Stimulated activated CD8-positive, alpha-beta memory T cell treated with anti-CD3 and anti-CD28 coated beads, Interleukin-4, amount 100 ng/mL, for 1 hour (primary cell): ENCODE measurements at places on chromosomes 4 and X.

- DNase-seq = no peak
Measured at GRCh38 chr4:189035654-189036053, 896.4 kb downstream of the TRIML1 start.

GRCh38 chrX:137278825-137279224 is 245.0 kb upstream of the GPR101 start:
- no peak for DNase-seq

DNA sequence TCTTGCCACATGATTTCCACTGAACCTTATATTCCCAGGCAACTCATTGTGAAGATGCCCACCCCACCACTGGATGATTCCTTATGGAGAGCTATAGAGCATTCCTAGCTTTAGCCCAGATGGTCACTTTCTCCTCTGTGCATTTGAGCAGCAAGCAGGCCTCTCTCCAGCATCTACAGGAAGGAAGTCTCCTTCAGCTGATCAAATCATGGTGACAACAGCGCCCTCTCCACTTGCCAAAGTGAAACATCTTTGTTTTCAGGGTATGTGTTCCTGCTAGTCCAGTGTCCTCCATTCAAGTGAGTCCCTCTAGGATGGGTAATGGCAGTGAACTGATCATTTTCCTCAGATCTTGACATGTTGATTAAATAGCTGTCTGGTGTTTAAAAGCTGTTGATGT is 10.9 kb upstream of the SYTL5 start:
- no peak for DNase-seq

- no peak for DNase-seq
Measured at GRCh38 chr4:42277291-42277690, 120.0 kb upstream of the SHISA3 start.

GRCh38 chr4:15756361-15756861 is 21.7 kb upstream of the CD38 start:
- no peak for DNase-seq

DNA sequence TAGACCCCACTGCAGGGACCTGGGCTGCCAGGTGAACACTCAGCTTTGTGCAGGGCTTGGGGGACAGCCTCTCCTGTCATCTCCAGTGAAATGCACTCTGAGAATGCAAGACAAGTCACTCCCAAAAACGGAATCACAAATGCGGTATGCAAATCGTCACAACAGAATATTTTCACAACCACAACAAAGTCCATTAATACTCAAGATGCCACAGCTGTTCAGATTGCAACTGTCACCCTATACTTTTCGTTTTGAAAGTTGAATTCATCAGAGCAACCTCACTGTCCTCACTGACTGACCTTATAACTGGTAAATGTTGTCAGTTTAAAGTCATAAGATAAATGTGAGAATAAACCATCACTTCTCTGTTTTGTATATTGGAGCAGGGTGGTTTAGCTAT is 16.6 kb downstream of the JAKMIP1 start:
- DNase-seq = no peak

DNA sequence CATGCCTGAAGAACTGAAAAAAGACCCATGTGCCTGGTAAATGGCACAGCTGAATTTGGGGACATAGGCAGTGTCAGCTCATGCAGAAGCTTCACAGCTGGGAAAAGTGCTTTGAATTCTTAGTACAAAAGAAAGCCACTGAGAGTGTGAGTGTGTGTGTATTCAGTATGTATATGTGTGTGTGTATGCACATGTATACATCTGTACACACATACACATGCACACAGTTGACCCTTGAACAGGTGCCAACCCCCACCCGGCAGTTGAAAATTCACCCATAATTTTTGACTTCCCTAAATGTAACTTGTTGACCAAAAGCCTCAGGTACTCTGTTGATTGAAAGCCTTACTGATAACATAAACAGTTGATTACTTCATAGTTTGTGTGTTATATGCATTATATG is 49.5 kb upstream of the ENPP6 start:
- DNase-seq = no peak

- no peak for DNase-seq
Measured at GRCh38 chr4:34422472-34423175, 1821.7 kb downstream of the ARAP2 start.

DNA sequence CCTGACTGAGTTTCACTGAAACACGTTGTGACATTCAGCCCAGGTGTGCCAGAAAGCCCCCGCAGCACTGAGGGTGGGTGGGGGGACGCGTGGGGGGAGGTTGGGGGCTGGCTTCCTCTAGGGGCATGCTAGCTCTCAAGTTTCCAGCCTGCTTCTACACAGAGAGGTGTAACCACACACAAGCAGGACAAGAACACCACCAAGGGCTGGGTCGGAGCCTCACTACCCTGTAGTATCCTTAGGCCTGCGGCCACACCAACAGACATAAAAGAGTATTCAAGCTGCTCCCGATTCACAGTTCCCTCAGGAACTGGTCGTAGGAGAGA is 1.8 kb downstream of the USP46 start:
- DNase-seq = no peak

DNA sequence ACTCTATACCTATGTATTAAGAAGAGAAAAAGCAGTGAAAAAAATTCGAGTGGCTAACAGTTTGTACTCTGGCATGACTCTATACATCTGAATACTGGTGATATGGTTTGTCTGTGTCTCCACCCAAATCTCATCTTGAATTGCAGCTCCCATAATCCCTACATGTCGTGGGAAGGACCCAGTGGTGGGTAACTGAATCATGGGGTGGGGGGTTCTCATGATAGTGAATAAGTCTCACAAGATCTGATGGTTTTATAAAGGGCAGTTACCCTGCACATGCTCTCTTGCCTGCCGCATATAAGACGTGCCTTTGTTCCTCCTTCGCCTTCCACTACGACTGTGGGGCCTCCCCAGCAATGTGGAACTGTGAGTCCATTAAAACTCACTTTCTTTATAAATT is 70.4 kb downstream of the LRBA start:
- no peak for DNase-seq

DNA sequence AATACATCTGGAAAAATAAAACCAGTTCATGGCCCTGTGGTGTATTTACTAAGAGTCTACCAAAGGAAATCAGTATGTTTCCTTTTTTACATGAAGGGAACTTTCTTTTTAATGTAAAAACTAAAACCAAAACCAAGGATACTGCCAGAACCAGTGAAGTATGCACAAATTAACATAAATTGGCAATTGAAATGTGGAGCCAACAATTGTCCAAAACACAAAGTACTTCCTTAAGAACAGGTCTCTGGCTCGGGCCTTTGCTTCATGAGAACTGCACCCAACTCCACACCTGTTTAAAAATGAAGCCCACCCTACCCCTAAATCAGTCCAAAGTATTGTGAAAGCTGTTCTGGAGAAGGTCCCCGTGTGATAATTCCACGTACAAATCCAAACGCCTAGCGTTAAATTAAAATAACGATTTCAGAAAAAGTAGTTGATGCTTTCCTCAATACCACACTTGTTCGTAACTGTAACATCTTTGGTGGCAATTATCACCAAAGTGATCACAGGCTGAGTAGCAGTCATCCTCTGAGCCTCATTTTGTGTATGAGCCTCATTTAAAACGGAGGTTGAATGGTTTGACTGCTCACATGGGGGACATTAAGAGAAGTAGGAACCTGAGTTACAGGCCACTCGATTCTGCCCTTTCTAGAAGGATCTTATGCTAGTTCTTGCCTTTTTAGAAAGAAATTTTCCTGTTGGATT is 93.0 kb downstream of the GEMIN8 start:
- DNase-seq = no peak

- no peak for DNase-seq
Measured at GRCh38 chrX:132463411-132463810, 25.4 kb downstream of the MBNL3 start.

DNA sequence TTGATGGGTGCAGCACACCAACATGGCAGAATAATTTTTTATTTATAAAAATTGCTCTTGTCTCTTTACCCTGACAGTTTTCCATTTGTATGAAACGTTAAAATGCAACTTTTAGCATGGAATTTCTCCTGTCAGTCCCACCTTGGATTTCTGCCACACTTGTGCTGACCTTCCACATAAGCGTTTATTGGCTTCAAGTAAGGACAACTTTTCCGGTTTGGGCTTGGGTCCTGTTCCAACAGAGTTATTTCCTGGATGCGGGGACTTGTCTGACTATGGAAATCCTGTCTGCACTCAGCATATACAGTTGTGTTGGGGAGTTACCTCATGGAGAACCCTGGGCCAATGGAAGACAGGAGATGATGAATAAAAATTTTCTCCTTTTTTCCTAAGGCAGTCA is 294.7 kb downstream of the NAF1 start:
- no peak for DNase-seq

DNA sequence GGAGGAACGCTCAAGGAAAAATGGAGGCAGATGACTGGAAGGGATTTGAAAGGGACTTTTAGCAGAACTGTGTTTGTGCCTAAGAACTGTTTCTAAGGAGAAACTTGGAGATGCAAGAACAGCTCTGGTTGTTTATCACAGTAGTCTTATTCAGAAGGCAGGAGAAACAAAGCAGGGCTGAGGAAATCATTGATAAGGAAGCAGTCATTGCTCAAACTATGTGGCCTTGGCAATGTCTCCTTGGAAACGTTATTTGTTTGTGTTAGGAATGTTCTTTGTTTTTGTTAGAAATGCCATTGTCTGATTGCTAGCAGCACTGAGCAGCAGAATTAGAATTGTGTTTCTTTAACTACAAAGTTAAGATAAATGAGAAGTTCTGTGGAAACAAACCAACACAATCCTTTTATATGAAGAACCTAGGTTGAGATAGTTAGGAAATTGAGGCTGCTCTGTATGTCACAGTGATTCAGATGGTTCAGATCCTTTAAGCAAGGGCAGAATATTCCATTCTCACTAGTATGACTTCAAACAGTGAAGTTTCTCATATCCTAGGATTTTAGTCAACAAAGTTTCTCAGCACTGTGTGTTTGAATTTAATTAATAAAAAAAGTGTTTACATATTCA is 1191.3 kb upstream of the IGFBP7 start:
- DNase-seq = no peak

GRCh38 chr4:142181021-142181420 is 544.6 kb downstream of the IL15 start:
- DNase-seq = no peak

GRCh38 chrX:40872351-40872750 is 137.0 kb upstream of the MED14 start:
- DNase-seq = no peak

- no peak for DNase-seq
Measured at GRCh38 chr4:183588169-183588675, 70.8 kb downstream of the RWDD4 start.

GRCh38 chrX:134244043-134244442 is 7.1 kb downstream of the CCDC160 start:
- DNase-seq = no peak

GRCh38 chr4:51995647-51996220 is 24.4 kb downstream of the LRRC66 start:
- no peak for DNase-seq

DNA sequence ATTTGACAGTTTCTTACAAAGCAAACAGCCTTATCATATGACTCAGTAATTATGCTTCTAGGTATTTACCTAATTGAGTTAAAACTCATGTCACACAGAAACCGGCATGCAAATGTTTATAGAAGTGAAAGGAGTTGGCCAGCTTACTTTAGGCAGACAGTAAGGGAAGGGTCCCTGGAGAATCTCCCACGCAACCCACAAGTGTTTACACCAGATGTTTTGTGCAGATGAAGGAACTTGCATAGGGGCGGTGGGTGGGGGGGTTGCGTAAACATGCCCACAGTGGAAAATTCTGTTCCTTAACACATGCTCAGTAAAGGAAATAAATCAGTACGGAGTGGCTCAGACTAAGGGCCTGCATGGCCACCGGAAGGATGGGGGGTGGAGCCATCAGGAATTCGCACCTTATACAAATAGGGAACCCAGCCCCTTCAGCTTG is 330.5 kb upstream of the AADAT start:
- no peak for DNase-seq

DNA sequence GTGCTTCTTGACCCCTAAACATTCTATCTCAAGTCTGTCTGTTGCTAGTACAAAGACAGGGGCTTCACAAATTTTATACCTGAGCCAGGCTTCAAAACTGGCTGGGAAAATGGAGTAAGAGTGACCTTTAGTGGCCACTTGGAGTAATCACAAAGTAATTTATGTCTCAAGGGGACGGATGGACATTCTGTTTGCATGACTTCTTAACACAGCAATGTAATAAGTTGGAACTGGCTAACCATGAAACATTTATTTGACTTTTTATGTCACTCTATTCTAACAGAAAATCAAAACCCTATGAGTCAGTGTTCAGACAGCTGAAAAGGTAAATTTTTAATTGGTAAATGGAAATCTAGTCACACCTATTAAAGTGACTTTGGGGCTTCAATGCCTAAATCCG is 600.6 kb downstream of the ANKRD50 start:
- no peak for DNase-seq

GRCh38 chr4:55186700-55187099 is 61.3 kb upstream of the KDR start:
- DNase-seq = no peak

DNA sequence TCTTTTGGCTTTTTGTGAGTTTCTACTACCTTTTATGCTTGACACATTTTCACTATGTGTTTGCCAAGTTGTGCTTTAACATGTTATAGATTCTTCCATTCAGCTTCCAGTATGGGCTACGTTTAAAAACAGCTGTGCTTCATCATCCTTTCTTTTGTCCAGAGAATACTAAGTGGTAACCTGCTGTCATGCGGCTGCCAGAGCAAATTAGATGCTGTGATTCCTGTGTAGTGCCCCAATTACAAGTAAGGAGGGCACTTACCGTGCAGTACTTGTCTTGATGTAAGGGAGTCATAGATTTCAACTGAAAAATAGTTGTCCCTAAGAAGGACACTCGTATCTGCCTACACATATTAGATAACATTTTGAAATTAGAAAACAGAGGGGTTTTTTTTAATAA is 531.8 kb upstream of the GALNTL6 start:
- no peak for DNase-seq

DNA sequence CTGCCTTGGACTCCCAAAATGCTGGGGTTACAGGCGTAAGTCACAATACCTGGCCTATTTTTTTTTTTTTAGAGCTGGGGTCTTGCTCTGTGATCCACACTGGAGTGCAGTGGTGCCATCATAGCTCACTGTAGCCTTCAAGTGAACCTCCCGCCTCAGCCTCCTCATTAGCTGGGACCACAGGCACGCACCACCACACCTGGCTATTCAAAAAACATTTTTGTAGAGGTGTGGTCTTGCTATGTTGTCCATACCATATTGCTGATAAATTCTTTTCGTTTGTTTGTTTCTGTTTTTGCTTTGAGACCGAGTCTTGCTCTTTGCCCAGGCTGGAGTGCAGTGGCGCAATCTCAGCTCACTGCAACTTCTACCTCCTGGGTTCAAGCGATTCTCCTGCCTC is 21.6 kb downstream of the ENOPH1 start:
- no peak for DNase-seq

DNA sequence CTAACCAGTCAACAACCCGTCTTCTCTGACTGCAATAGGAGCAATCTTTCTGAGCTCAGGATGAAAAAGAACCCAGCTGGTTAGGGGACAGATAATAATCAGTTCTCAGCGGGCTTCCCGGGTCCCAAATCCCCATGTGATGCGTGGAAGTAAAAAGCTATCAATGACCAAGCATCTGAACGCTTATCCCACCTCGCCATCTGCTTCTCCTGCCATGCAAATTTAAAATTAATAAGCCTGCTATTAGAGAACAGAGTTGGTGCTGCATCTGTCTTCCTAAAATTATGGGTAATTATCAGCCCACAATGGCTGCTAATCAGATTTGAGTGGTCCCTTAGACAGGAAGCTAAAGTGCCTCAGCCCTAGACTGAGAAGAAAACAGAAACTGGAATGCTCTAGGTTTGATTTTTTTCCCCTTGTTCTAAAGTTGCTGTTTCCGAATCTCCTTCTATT is 37.5 kb downstream of the AFAP1 start:
- DNase-seq = no peak

- no peak for DNase-seq
Measured at GRCh38 chrX:130030826-130031225, 48.4 kb downstream of the BCORL1 start.

- no peak for DNase-seq
Measured at GRCh38 chr4:119489305-119489704, 139.3 kb downstream of the PDE5A start.
